Germinal center (tissue), 1 donor: ENCODE measurements at places on chromosomes 7 and 10.

DNA sequence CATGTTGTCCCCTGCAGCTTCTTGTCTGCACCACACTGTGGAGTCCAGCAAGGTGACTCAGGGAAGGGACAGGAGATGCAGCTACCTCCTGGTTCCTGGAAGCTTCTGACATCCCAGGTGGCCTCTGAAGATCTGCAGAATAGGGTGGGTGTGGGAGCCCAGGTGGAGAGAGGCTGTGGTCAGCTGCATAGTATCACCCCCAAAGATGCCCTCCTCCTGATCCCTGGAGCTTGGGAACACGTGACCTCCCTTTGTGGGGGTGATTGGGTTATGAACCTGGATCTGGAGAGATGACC lies 25.4 kb downstream of the CALML3 start:
- no peak for DNase-seq

- no peak for DNase-seq
These were observed 167.3 kb upstream of the KLF14 start for GRCh38 chr7:130901209-130901783.

GRCh38 chr7:92242972-92243371 lies 2.7 kb downstream of the KRIT1 start:
- no peak for DNase-seq

- DNase-seq, result no peak
These were observed 110.4 kb downstream of the PON1 start for GRCh38 chr7:95213809-95214492.

DNA sequence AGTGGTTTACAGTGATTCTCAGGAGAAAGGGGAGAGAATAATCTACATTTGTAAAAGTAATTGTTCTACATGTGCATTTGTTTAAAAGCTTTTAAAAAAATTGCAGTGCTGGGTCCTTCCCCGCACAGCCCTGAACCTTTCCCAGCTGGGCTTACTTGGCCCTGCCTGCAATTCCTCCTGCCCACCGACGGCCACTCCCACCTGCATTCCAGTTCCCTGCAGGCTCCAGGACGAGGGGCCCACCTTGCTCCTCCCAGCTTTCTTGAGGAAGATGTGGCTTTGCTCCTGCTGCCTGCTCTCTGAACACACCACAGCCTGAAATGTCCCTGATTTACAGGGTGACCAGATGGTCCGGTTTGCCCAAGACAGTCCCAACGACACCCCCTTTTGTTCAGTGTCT lies 222.7 kb downstream of the PRPF18 start:
- no peak for DNase-seq

- DNase-seq, result no peak
These were observed 46.7 kb downstream of the SGMS1 start for GRCh38 chr10:50577010-50577409.

DNA sequence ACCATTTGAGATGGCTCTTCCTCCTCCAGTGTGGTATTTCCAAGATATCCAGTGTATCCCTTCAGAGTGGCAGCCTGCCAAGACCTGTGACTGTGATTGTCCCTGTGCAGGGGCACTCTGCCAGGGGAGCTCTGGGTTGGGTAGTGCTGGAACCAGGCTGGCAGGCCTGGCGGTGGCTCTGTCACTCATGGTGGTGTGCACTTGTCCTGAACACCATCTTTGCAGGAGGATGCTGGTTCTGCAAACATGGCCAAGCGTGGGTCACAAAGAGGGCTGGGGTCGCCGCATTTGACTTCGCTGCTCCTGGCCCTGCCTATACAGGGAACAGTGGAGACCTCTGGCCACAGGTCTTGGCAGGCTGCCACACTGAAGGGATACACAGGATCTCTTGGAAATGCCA lies 205.2 kb downstream of the PRPF18 start:
- DNase-seq, result no peak

DNA sequence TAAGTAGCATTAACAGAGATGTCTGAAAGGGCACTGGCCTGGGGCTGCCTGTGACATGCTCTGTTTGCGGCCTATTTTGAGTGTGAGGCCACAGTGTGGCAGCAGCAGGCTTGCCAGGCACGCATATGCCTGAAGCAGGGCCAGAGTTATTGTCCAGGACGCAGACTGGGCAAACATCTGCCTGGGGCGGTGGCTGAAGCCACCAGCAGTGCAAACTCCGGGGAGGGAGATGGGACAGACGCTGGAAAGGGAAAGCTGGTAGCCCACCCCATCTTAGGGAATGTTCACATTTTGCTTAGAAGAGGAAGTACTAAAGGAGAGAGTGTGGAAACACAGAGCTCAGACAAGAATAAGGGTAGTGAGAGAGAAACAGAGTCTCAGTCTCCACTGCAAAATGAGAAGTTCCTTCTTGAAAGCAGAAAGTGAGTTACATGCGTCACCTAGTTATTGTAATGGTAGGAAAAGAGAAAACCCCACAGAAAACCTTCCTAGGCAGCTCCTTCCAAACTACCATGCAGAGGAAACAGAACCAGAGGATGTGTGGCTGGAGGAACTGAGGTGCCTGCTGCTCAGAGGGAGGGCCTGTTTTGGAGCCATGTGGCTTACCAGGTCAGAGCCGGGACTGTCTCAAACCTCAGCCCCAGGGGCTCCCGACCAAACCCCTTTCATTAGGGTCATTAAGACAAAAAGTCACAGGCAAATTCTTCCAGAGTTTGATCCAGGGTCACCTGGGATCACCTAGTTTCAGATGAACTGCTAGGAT lies 14.5 kb downstream of the AKR1B1 start:
- DNase-seq, result no peak

DNA sequence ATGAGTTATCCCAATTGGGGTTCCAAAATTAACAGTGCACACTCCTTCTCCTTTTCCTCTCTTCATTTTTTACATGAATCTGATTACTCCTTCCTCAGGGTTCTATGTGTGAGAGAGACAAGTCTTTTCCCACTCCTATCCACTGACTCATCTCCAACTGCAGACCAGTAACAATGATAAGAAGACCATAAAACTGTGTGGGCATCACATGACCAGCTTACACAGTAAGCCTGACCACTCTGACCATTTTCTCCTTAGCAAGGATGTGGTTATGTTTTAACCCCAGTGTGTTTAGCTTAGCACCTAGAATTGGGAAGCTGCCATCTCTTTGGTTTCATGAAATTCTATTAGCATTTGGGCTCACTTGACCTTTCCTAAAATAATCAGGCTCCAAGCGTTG lies 145.0 kb upstream of the CALCR start:
- no peak for DNase-seq
